ENCODE measurements at places on chromosomes 7 and 10.

DNA sequence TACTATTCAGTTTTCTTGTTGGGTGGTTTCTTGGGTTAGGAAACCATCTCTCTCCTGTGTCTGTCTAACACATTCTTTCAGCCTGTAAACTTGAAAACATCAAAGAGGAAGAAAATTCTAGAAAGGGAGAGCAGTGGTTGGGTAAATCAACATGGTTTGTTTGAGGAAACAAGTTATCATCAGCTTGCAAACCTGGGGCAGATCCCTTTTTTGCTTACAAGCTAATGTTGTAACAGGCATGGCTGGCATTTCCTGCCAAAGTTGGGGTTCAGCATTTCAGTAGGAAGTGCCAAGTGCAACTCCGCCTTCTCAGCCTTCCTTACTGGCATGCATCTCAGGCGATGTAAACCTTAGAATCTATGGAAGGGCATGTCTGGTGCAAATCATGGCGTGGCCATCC, 112.6 kb downstream of the EEPD1 start:
- peak; percentile 25 for DNase-seq

GRCh38 chr10:24207781-24208611, 942 bp upstream of the KIAA1217 start:
- peak; percentile 24 for DNase-seq

- no peak for DNase-seq
Measured at GRCh38 chr7:85593355-85593754, 406.5 kb upstream of the SEMA3D start.

DNA sequence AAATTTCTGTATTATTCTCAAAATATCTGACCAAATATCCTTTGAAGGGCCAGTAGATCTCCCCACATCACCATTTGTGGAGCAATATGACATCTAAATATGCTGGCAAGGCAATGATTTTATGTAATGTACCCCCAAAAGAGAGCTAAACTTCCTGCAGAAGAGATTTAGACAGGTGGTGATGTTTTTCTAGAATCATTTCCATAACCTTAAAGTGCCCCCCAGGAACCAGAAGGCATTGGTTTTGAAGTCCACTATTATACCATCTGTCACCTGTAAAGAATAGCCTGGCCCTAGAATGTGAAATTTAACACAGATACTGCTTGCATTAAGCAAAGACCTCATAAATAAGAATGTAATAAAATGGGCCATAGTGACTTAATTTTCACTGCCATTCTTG, 77.9 kb upstream of the ABLIM1 start:
- no peak for DNase-seq

DNA sequence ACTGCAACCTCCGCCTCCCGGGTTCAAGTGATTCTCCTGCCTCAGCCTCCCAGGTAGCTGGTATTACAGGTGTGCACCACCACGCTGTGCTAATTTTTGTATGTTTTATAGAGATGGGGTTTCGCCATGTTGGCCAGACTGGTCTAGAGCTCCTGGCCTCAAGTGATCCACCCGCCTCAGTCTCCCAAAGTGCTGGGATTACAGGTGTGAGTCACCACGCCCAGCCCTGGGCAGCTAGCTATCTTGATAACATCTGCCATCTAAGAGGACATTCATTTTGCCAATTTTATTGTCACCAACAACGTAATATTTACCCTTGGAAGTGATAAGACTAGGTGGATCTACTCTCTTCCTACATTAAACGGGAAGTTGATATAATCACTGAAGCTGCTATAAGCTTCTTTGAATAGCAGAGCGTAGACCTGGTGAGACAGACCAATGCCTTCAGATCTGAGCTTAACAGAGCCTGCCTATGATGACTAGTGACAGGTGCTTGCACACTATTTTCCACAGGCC, 39.7 kb upstream of the SLC35B4 start:
- DNase-seq = no peak

GRCh38 chr10:48844616-48845015, 95.0 kb downstream of the LRRC18 start:
- DNase-seq = no peak
